ENCODE measurements at places on chromosomes 16 and 17. TPM values are rescaled to one million over a fixed set of nuclear protein-coding genes. Genes with fewer than 3 reads are reported as not detected.

The TMUB2 gene
- 26.9 TPM for total RNA-seq

The SLFN11 gene
- total RNA-seq = 26.3 TPM

The OR1E1 gene
- not detected for total RNA-seq

The MVD gene
- total RNA-seq = 24.6 TPM

The CASKIN1 gene
- total RNA-seq = 0.27 TPM

The PERCC1 gene
- total RNA-seq = not detected

The SULT1A1 gene
- 27.7 TPM for total RNA-seq

The SLC5A2 gene
- 1.1 TPM for total RNA-seq

The TBC1D3 gene
- total RNA-seq = not detected

The ABHD15 gene
- total RNA-seq = 5.0 TPM

The ITGA2B gene
- 0.36 TPM for total RNA-seq

The SETD6 gene
- total RNA-seq = 18.8 TPM

The CXCL16 gene
- total RNA-seq = 4.7 TPM

The STH gene
- total RNA-seq = not detected

The KRT13 gene
- not detected for total RNA-seq

The SLC13A2 gene
- total RNA-seq = under 0.01 TPM

The MPP3 gene
- total RNA-seq = 5.4 TPM

The MEIOC gene
- not detected for total RNA-seq

The C1QTNF8 gene
- not detected for total RNA-seq

The ZG16B gene
- total RNA-seq = not detected

The KLHL10 gene
- total RNA-seq = 2.0 TPM

The KRTAP2-3 gene
- not detected for total RNA-seq

All from sigmoid colon (tissue), 7 donors.